ENCODE measurements at places on chromosomes 3 and 15. TPM values are rescaled to one million over a fixed set of nuclear protein-coding genes. Genes with fewer than 3 reads are reported as not detected.

Gene GPR87
- 0.24 TPM for total RNA-seq

Gene GOLGA6L4
- 1.6 TPM for total RNA-seq

Gene GLDN
- total RNA-seq: 34.5 TPM

DNA sequence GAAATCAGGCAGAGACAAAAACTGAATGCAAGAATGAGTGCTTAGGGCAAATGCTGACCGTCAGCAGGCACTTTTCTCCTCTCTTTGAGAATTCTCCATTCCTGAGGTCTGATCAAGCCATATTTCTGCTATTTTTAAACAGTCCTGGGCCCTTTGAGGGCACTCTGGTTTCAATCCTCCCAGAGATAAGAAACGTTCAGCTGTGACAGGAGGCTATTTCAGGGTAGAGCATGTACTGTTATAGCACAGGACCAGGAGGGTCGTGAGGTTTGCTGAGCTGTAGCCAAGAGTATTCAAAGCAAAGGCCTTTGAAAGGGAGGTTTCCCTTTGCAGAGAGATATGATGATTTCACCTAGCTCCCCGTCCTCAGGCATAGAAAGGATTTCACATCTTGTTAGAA lies 39.6 kb upstream of the PDZRN3 start:
- DNase-seq: no peak
- no peak overlapping the region for H3K4me3 ChIP-seq
- H3K27me3 ChIP-seq: no peaks in the 10 kb centered on the region
- no peak overlapping the region for H3K27ac ChIP-seq
- H3K36me3 ChIP-seq: no peaks in the 10 kb centered on the region

- no peak overlapping the region for H3K27ac ChIP-seq
- peaks cover 37% of the 10 kb centered on the region for H3K36me3 ChIP-seq
- H3K27me3 ChIP-seq: no peaks in the 10 kb centered on the region
- peaks cover 16% of the 10 kb centered on the region for H3K4me1 ChIP-seq
- no peak overlapping the region for H3K4me3 ChIP-seq
- no peak for DNase-seq
Observed at GRCh38 chr3:70999730-71000129, 583.8 kb downstream of the FOXP1 start.

DNA sequence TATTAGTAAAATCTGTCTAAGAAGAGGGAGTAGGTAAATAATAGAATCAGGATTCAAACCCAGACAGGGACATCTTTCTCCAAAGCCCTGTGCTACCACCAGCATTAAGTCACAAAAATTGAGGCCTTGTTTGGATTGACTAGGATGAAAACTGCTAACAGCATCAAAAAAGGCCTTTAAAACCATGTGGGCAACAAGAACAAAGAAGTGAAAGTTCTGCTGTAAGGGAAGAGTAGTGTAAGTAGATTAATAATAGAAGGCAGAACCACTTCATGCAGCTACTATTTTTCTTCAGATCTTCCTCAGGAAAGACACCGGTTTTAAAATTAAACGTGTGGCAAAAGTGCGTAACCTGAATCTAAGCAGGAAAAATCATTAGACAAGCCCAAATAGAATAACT lies 15.3 kb upstream of the KBTBD12 start:
- H3K27ac ChIP-seq: no peak overlapping the region
- no peaks in the 10 kb centered on the region for H3K27me3 ChIP-seq
- DNase-seq: no peak
- H3K4me1 ChIP-seq: no peaks in the 10 kb centered on the region
- H3K36me3 ChIP-seq: no peaks in the 10 kb centered on the region

DNA sequence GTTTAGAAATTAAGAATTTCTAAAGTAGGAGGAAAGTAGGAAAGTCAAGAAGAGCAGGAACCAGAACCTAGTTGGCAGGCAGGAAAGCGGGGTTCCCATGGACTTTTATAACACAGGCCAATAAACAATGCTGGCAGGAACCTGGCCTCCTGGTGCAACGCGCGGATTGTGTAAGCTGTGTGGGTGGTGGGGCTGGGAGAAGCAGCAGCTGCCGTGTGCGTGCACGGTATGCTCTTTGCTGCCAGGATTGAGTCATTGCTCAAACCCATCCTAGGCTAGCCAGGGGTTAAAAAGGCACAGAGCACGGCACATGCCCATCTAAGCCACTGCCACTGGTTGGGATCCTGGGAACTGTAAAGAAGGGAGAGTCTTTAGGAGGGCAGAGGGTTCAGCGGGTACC lies 209.9 kb upstream of the RGMA start:
- H3K4me3 ChIP-seq: no peak overlapping the region
- no peaks in the 10 kb centered on the region for H3K27me3 ChIP-seq

Gene PPP1R14D
- 0.53 TPM for total RNA-seq

Gene GLT8D1
- total RNA-seq: 37.1 TPM

Gene GOLGA8A
- 89.6 TPM for total RNA-seq

Gene MTFMT
- 15.7 TPM for total RNA-seq

Gene FSTL1
- total RNA-seq: 233 TPM

GRCh38 chr15:100429116-100429728 lies 87.4 kb upstream of the ADAMTS17 start:
- no peak overlapping the region for H3K27ac ChIP-seq
- H3K4me3 ChIP-seq: no peak overlapping the region
- DNase-seq: no peak
- H3K27me3 ChIP-seq: no peaks in the 10 kb centered on the region

Gene TMEM158
- total RNA-seq: 0.80 TPM

- DNase-seq: no peak
- no peak overlapping the region for H3K4me3 ChIP-seq
- H3K4me1 ChIP-seq: no peaks in the 10 kb centered on the region
- H3K27me3 ChIP-seq: no peaks in the 10 kb centered on the region
Observed at GRCh38 chr3:106862067-106862466, 515.2 kb upstream of the CCDC54 start.

Gene ZBTB20
- total RNA-seq: 66.4 TPM

DNA sequence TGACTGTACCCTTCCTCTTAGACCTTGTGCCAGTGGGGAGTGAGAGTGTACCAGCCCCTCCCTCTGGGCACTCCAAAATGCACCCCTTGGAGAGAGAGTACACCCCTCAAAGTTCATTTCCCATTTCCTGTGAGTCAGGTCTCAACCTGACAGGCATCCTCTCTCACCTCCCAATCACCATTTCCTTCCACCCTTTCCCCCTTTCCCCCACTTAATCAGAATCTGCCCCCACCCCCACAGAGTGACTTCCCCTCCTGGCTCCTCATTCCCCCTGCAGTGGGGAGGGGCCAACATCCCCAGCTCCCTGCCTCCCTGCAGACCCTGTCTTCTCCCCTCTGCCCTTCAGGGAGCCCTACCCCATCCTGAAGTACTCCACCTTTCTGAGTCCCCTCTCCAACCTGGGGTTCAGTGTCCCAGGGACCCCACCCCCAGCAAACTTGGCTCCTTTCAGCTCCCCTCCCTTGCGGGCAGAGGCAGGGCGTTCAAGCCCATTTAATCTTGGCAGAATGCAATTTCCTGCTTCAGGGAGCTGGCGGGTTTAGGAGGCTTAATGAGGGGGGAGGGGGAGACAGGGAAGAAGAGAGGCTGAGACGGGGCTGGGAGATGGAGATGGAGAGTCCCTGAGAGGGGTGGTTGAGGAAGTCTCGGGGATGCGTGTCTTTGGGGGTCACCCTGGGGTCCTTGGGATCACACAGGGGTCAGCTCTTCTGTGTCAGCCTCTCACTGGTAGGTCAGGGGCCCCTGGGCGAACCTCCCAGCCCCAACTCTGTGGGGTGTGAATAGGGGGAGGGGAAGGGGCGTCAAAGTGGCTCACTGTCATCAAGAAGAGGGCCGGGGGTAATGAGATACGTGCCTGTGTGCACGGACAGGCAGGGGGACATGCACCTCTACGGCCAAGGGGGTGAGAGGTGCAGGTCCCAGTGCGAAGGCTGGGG lies 16.6 kb upstream of the SEMA3F start:
- H3K4me1 ChIP-seq: peaks cover 8% of the 10 kb centered on the region
- no peaks in the 10 kb centered on the region for H3K27me3 ChIP-seq
- H3K27ac ChIP-seq: no peak overlapping the region
- no peaks in the 10 kb centered on the region for H3K36me3 ChIP-seq
- no peak overlapping the region for H3K4me3 ChIP-seq
- DNase-seq: no peak

DNA sequence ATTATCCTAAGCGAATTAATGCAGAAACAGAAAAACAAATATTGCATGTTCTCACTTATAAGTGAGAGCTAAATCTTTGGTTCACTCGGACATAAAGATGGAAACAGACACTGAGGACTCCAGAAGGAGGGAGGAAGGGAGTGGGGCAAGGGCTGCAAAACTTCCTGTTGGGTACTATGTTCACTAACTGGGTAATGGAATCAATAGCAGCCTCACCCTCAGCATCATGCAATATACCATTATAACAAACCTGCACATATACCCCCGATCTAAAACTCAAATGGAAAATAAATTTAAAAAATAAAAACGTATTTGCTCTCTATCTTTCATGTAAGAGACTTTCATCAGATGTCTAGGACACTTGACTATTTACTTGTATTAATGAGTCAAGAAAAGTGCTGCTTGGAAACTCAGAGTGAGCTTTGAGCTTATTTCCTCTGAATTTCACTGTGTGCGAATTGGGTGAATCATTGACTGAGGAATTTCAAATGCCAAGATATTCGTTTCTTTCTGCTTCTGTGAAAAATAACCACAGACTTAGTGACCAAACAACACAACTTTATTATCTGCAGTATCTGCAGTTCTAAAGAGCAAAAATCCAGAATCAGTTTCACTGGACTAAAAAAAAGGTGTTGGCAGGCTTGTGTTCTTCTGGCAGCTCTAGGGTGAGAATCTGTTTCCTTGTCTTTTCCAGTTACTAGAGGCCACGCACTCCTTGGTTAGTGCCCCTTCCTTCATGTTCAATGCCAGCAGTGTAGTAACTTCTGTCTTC lies 18.4 kb downstream of the TM4SF18 start:
- H3K4me3 ChIP-seq: no peak overlapping the region
- H3K27me3 ChIP-seq: no peaks in the 10 kb centered on the region
- no peaks in the 10 kb centered on the region for H3K4me1 ChIP-seq
- DNase-seq: no peak
- H3K27ac ChIP-seq: no peak overlapping the region

GRCh38 chr3:123352134-123352554 lies 96.7 kb downstream of the ADCY5 start:
- no peaks in the 10 kb centered on the region for H3K27me3 ChIP-seq
- H3K4me3 ChIP-seq: no peak overlapping the region

Gene VWA5B2
- total RNA-seq: 0.47 TPM

DNA sequence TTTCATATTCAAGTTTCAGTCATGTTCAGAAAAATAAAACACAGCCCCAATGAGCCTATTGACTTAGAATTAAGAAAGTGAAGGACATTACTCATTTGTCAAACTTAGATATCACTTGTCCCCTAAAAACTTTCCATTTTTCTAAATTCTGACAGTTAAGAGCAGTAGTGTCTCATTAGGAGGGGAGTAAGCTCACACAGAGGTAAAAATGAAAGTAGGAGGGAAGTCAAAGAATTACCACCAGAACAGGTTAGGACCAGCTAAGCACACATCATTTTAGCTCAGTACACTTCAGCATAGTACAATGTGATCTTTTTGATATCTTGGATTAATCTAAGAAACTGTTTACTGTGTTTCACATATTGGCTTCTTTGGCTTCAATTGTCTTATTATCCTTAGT lies 64.3 kb downstream of the OSTN start:
- no peak for DNase-seq
- H3K36me3 ChIP-seq: no peaks in the 10 kb centered on the region
- H3K27me3 ChIP-seq: no peaks in the 10 kb centered on the region
- H3K27ac ChIP-seq: no peak overlapping the region

Gene RAD18
- total RNA-seq: 12.6 TPM

DNA sequence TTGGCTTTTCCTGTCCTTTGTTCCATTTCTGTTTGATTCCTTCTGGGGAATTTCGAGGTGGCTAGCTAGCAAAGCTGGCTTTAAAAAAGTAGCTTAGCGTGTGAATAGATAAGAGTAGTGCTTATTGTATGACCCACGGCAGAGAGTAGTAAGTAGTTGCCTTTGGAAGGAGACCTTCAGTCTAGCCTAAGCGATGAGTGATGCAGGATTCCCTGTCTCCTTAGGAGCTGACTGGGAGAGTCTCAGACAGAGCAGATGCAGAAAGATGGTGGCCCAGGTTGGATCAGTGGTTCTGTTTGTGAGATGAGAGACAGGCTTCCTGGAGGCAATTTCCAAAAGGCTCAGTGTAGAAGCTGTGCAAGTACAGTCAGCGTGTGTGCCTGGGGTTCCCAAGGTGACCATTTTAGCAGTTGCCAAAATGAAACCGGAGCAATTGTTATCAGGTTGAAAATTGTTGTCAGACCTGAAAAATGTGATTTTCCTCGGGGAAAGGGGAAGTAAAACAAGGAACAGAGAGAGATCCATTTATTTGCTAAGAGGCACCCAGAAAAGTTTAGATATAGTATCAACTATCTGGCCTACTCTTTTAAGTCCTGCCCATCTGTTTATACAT lies 681 bp upstream of the IL5RA start:
- H3K4me1 ChIP-seq: no peaks in the 10 kb centered on the region
- H3K27me3 ChIP-seq: no peaks in the 10 kb centered on the region
- H3K4me3 ChIP-seq: no peak overlapping the region
- H3K36me3 ChIP-seq: no peaks in the 10 kb centered on the region
- peak overlapping the region; percentile 37 for H3K27ac ChIP-seq

DNA sequence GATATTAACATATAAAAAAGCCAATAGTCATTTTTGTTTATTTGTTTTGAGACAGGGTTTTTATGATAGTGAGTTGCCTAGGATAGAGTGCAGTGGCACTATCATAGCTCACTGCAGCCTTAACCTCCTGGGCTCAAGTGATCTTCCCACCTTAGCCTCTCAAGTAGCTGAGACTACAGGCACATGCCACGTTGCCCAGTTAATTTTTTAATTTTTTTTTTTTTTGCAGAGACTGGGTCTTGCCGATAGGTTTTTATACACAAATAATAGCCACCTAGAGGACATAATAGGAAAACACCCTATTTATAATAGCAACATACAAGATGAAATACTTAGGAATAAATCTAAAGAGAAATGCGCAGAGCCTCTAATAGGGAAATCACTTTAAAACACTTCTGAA lies 13.3 kb downstream of the EIF3J start:
- DNase-seq: no peak
- no peak overlapping the region for H3K27ac ChIP-seq
- peaks cover 21% of the 10 kb centered on the region for H3K4me1 ChIP-seq
- H3K27me3 ChIP-seq: no peaks in the 10 kb centered on the region
- peaks cover 55% of the 10 kb centered on the region for H3K36me3 ChIP-seq

DNA sequence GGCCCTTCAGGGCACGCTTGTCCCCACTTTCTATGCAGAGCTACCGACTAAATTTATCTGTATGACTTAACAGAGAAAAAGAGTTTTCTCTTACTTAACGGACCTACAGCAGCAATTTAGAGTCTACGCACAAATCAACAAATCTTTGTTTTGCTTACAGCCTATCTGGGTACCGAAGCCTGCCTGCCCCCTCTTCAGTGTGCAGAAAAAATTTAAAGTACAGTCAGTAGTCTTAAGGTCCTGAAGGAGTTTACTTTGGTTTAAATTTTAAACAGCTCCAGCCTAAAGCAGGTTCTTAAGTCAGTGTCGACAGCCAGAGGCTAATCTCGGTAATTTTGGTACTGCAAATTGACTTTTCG lies 570 bp downstream of the SACM1L start:
- peak overlapping the region; percentile 87 for H3K27ac ChIP-seq
- H3K36me3 ChIP-seq: peaks cover 7% of the 10 kb centered on the region
- H3K4me3 ChIP-seq: peak overlapping the region; percentile 76

GRCh38 chr3:131020122-131020693 lies 6.4 kb downstream of the ASTE1 start:
- H3K4me3 ChIP-seq: no peak overlapping the region
- peaks cover 41% of the 10 kb centered on the region for H3K36me3 ChIP-seq
- H3K27me3 ChIP-seq: no peaks in the 10 kb centered on the region
- H3K4me1 ChIP-seq: peaks cover 27% of the 10 kb centered on the region
- no peak for DNase-seq

Gene UBAP1L
- total RNA-seq: 4.1 TPM

Gene CGNL1
- total RNA-seq: 46.0 TPM

Gene LRRC2
- 1.2 TPM for total RNA-seq
